Suprapubic skin (tissue), 4 donors: ENCODE measurements at places on chromosomes 1 and 21. TPM values are rescaled to one million over a fixed set of nuclear protein-coding genes. Genes with fewer than 3 reads are reported as not detected.

The KRTAP19-3 gene
- total RNA-seq, result not detected

The TSPEAR gene
- 0.59 TPM for total RNA-seq

The MINDY1 gene
- total RNA-seq, result 59.1 TPM

The KRTAP10-11 gene
- 11.7 TPM for total RNA-seq

The FNDC5 gene
- total RNA-seq, result 3.0 TPM

The C1QTNF12 gene
- 6.7 TPM for total RNA-seq

The WASF2 gene
- total RNA-seq, result 96.0 TPM

The TSSK3 gene
- not detected for total RNA-seq

The VWA5B1 gene
- total RNA-seq, result 0.16 TPM
